ENCODE measurements at places on chromosomes 1 and 21.
A peak's percentile ranks its signal among the peaks of the same experiment; 100 is the strongest.

GRCh38 chr1:101918277-101918676 is 78.4 kb downstream of the OLFM3 start:
- no peak for DNase-seq

- DNase-seq, result no peak
These were observed 129.7 kb downstream of the ATP1B1 start for GRCh38 chr1:169236143-169236542.

DNA sequence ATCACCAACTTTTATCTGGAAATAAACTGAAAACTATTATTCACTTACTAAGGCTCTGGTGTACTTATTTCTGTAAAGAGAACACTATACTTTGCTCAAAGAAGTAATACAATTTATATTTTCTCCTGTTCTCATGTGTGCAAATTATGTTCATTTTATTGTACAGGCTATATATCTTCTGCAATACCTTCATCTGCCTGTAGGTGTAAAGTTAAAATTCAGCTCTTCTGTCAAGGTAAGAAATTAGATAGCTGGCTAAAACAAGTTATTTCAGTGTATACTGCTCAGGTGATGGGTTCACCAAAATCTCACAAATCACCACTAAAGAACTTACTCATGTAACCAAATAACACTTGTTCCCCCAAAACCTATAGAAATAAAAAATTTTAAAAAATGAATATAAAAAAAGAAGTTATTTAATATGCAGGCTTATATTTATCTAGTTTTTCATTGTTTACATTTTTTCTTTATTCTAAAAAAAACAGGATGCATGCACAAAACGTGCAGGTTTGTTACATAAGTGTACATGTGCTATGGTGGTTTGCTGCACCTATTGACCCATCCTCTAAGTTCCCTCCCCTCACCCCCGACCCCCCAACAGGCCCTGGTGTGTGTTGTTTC is 81.5 kb downstream of the PTGER3 start:
- peak; percentile 6 for DNase-seq

- DNase-seq, result peak; percentile 26
These were observed 17.7 kb downstream of the IVL start for GRCh38 chr1:152926091-152926490.

DNA sequence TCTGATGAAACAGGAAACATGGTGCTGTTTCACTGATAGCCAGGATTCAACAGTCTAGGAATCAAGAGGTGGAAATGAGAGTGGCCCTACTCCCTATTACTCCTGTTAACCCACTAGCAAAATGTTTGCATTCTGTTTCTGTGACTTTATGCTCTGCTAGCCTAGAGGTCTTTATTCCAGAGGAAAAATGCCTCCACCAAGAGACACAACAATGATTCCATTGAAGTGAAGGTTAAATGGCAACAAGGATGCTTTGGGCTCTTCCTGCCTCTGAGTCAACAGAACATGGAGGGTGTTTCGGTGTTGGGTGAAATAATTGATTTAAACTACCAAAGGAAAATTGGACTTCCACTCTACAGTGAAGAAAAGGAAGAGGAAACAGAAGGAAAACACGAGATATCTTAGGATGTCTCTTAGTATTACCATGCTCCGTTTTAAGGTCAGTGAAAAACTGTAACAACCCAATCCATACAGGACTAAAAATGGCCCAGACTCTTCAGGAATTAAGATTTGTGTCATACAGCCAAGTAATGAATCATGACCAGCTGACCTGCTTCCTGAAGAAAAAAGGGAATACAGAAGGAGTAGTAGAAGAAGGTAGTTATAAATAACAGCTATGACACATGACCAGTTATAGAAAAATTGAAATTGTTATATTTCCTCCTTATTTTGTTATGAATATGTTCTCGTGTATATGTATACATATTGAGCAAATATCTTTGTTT is 1237.8 kb downstream of the NCAM2 start:
- no peak for DNase-seq

GRCh38 chr1:52756020-52756419 is 29.8 kb downstream of the ZYG11B start:
- DNase-seq, result no peak

- no peak for DNase-seq
These were observed 520.2 kb downstream of the PTPRU start for GRCh38 chr1:29756498-29756897.

GRCh38 chr1:209427811-209428210 is 155.7 kb upstream of the CAMK1G start:
- no peak for DNase-seq

DNA sequence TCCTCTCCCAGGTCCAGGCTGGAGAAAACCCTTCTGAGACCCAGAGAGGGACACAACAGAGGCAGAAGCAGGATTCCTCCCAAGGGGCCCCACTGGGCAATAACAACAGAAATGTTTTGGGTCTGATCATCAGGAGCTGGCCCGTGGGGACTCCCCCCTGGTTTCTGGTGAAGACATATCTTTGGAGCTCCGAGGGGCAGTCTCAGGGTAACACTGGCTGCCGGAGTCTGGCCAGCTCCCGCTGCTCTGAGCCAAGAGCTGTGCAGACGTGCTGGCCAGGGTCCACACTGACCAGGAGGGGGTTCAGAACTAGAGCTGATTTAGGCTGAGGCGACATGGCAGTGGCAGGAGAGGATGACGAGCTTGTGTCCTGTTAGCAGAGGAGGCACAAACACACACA is 13.1 kb downstream of the ECE1 start:
- DNase-seq, result no peak

- no peak for DNase-seq
These were observed 3.3 kb upstream of the PCBP3 start for GRCh38 chr21:45640001-45640887.

DNA sequence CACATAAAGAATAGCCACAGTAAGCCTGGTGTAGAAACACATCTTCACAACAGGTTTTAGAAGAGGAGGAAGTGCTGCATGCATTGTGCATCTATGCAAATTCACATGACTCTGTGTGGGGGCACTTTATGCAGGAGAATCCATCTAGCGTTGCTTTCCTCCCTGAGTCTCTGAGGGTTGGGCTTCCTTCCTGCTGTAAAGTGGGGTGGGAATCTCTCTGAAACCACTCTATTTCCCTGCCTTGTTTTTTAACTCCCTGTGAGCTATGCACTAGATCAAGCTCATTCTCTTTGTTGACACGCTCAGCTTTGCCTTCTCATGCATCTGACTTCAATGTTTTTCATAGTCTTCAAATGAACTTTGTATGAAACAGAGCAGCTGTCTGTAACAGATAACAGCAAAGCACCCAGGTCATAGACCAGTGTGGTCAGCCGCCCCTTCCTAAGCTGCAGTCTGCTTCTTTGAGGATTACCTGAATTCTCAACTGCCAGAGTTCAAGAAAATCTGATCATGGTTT is 102.7 kb upstream of the DPH5 start:
- DNase-seq, result no peak

DNA sequence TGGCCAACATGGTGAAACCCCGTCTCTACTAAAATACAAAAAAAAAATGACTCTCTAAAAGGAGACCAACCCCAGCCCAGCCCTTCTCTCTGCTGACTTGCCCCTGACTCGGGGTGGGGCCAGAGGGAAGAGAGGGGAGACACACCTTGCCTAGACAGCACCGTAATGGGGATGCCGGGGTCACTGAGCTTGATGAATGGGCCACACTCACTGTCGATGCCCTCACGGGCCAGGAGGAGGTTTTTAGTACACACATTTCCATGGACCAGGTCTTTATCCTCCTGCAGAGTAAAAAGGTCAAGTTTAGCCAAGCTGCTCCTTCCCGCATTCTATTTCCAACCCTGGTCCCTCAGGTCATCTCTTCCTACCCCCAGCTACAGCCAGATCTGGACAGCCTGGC is 99.7 kb downstream of the RAVER2 start:
- no peak for DNase-seq

DNA sequence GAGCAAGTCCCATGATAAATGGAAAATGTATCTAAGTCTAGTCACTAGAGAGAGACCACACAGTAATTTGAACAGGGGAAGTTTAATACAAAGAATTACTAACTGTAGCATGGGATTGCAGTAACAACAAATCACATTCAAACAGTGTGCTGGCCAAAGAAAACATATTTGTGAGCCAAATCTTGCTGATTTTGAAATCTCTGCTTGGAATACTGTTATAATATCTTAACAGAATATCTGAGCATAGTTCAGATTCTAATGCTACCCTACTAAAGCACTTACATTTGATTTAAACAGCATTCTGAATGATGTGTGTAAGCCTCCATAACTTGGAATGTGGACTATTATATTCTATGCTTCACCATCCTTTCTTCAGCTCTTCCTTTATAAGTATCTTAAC is 270.0 kb upstream of the BRINP3 start:
- no peak for DNase-seq

GRCh38 chr1:193827516-193827915 is 641.1 kb upstream of the B3GALT2 start:
- DNase-seq, result no peak

DNA sequence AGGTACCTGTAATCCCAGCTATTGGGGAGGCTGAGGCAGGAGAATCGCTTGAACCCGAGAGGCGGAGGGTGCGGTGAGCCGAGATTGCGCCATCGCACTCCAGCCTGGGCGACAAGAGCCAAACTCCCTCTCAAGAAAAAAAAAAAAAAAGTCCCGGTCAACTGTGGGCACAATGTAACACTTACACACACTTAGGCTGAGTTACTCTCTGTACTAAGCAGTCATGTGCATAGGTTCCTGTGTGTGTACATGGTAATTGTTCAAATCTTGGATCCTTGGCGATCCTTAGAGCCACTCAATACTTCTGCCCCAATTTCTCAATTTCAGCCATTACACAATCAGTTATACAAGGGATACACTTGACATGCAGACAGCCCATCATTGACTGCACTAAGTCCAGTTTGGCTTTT is 11.6 kb downstream of the SDCCAG8 start:
- DNase-seq, result no peak

DNA sequence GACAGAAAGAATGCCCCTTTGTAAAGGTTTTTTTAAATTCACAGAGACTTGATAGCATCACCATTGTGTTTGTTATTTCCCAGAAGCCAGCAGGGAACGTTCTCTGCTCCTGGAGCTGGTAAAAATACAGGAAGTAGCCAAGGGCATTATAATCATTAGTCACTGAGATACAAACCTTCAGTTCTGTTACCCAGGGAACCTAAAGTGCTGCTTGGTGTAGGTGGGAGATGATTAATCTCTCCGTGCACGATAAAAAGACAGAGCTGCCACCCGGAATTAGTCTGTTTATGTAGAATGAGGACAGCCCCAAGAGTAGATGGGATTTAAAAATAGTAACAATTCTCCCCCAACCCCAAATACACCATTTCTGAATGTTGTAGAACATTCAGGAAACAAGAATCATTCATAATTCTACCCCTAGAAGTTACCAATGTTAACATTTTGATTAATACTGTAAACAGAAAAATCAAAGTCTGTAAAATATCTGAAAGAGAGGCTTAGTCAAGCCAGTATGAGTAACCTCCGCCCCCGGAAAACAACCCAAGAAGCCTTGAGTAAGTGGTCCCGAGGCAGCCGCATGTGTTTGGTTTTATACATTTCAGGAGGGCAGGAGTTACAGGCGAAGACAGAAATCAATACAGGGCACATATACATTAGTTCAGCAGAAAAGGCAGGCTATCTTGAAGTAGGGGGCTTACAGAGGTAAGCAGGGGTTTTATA is 45.3 kb upstream of the CTBS start:
- DNase-seq, result peak; percentile 54

DNA sequence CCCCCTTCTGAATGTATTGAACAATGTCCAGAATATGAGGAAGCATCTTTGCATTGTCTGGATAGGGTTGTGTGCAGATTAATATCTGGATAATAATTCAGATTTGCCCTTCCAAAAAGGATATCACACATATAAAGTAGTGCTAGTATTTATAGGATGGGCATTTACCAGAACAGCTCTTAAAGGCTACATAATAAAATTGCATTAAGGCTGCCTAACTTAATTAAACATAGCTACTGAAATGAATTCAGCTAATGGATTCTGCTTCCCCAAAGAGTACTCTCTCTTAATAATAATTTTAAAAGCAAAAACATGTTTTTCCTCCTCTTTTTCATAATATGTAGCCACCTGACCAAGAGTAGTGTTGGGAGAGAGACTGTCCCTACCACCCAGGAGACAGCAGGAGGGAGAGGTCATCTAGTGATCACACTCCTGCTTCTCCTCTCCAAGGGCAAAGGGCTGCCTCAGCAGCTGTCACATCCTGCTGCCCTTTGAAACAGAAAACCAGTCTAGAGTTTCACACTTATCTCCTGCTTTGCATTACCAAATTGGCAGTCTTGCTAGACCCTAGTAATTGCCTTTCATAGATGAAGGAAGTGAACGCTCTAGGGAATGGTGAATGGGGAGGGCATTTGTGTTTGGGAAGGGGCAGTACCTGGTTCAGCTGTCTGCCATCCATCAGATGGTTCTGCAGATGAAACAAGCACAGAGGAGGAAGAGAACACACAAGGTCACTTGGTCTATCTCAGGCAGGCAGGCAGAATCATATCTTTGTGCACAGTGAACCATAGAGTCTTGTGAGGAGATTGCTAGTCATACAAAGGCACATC is 29.3 kb upstream of the DDAH1 start:
- DNase-seq, result no peak

GRCh38 chr1:40438391-40439015 is 11.8 kb upstream of the ZFP69B start:
- no peak for DNase-seq

DNA sequence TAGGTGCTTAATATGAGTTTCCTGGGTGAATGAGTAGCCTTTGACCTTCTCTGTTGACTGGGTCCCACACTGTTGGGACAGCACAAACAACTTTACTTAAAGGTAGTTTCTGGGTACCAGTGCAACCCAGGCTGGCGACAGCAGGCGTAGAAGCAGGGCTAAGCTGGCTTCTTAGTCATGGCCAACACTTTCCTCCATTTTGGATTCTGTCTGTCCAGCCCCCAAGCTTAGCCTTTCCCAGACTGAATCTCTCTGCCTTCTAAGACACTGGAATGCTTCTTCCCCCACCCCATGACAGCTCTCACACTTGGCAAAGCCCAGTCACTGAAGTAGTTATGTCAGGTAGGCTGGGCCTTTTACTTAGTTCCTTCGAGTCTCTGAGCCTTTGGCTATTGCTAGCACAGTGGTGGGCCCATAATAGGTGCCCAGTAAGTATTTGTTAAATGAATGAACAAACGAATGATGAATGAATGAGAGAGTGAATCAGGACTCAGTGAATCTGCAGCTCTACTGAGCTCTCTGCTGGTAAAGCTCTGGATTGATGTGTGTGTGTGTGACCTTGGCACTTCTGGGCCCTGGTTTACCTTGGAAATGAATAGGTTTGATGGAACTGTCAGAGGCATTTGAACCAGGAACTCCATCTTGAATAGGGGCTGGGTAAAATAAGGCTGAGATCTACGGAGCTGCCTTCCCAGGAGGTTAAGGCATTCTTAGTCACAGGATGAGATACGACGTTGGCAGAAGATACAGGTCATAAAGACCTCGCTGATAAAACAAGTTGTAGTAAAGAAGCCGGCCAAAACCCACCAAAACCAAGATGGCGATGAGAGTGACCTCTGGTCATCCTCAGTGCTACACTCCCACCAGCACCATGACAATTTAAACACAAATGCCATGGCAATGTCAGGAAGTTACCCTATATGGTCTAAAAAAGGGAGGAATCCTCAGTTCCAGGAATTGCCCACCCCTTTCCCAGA is 37.4 kb upstream of the ID3 start:
- no peak for DNase-seq

- no peak for DNase-seq
These were observed 5.8 kb upstream of the IKBKE start for GRCh38 chr1:206464456-206464964.

Data from activated CD4-positive, alpha-beta T cell treated with anti-CD3 and anti-CD28 coated beads, Interleukin-2, amount 50 U/mL, for 16 hours (primary cell).